ENCODE measurements at places on chromosomes 12 and 14. TPM values are rescaled to one million over a fixed set of nuclear protein-coding genes. Genes with fewer than 3 reads are reported as not detected.

Gene AGAP2
- total RNA-seq, result 22.6 TPM

Gene PTPRO
- 1.4 TPM for total RNA-seq

GRCh38 chr14:77301103-77301502 is 19.6 kb downstream of the POMT2 start:
- peak; percentile 36 for DNase-seq

- DNase-seq, result peak; percentile 58
These were observed 32.6 kb upstream of the HIF1A start for GRCh38 chr14:61662437-61663311.

Gene GARIN6
- not detected for total RNA-seq

All from activated naive CD8-positive, alpha-beta T cell treated with anti-CD3 and anti-CD28 coated beads for 36 hours (primary cell).